ENCODE measurements at places on chromosomes 1 and 21. TPM values are rescaled to one million over a fixed set of nuclear protein-coding genes. Genes with fewer than 3 reads are reported as not detected.
A peak's percentile ranks its signal among the peaks of the same experiment; 100 is the strongest.

GRCh38 chr1:8347635-8348034, 29.7 kb downstream of the SLC45A1 start:
- no peak overlapping the region for H3K27ac ChIP-seq
- H3K27me3 ChIP-seq, result no peaks in the 10 kb centered on the region
- H3K4me3 ChIP-seq, result no peak overlapping the region
- no peaks in the 10 kb centered on the region for H3K36me3 ChIP-seq
- DNase-seq, result no peak
- H3K4me1 ChIP-seq, result no peaks in the 10 kb centered on the region

DNA sequence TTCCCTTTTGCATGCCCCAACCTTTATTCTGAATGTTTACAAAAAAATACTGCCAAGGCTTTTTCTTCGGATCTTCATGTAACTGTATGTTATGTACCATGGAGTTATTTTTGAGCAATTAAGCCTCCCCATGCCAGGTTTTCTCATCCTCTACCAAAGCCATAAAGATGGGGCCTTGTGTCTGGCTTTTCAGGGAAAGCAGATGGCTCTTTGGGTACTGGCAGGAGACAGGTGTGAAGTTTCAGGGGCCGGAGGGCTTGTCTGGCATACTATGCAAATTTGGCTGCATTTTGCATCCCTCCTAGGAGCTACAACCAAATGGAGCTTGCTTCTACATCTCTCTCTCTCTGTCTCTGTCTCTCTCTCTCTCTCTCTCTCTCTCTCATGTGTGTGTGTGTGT, 28.1 kb upstream of the PLXNA2 start:
- H3K27ac ChIP-seq, result no peak overlapping the region
- no peak overlapping the region for H3K4me3 ChIP-seq
- H3K36me3 ChIP-seq, result no peaks in the 10 kb centered on the region
- no peak for DNase-seq

- no peaks in the 10 kb centered on the region for H3K4me1 ChIP-seq
- H3K27ac ChIP-seq, result no peak overlapping the region
- DNase-seq, result no peak
- H3K4me3 ChIP-seq, result no peak overlapping the region
- no peaks in the 10 kb centered on the region for H3K27me3 ChIP-seq
- peaks cover 28% of the 10 kb centered on the region for H3K36me3 ChIP-seq
These were observed 136.0 kb downstream of the TLR5 start for GRCh38 chr1:223006917-223007648.

DNA sequence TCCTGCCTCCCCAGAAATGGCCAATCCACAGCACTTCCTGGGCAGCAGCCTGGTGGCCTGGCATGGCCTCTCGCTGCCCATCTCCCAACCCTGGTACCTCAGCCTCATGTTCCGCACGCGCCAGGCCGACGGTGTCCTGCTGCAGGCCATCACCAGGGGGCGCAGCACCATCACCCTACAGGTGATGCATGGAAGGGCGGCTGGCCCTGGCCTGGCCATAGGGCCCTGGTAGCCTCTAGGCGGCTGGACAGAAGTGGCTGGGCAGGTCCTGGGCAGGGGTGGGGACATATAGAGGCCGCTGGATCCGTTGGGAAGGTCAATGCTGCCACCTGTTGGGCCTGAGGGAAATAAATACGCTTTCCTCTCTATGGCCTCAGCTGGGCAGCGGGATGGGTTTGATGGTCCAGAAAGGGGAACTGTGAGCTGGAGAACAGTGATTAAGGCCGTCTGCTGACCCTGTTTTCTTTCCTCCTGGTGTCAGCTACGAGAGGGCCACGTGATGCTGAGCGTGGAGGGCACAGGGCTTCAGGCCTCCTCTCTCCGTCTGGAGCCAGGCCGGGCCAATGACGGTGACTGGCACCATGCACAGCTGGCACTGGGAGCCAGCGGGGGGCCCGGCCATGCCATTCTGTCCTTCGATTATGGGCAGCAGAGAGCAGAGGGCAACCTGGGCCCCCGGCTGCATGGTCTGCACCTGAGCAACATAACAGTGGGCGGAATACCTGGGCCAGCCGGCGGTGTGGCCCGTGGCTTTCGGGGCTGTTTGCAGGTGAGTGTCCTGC, 14.4 kb downstream of the CELSR2 start:
- no peaks in the 10 kb centered on the region for H3K4me1 ChIP-seq
- peak; percentile 57 for DNase-seq
- no peaks in the 10 kb centered on the region for H3K36me3 ChIP-seq
- no peak overlapping the region for H3K27ac ChIP-seq
- no peaks in the 10 kb centered on the region for H3K27me3 ChIP-seq

DNA sequence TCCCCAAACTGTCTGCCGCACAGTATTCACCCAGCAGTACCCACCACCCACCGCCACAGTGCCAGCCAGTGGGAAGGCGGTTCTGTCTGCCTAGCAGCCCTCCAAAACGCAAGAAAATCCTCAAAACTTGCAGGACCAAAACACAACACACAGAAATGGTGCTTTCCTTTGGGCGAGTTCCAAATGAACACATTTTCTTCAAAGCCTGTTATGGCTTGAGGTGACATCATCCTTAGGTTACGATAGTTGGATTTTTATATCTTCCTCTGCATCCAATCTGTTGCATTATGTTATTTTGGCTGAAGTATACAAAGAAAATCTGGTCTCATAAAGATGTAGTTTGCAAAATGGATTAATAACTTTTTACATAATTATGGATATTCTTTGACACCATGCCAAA, 8.4 kb upstream of the SPRR3 start:
- H3K4me3 ChIP-seq, result no peak overlapping the region
- no peak for DNase-seq
- no peak overlapping the region for H3K27ac ChIP-seq
- H3K27me3 ChIP-seq, result no peaks in the 10 kb centered on the region

GRCh38 chr1:106846656-106847055, 209.8 kb upstream of the PRMT6 start:
- no peak overlapping the region for H3K4me3 ChIP-seq
- no peak overlapping the region for H3K27ac ChIP-seq
- no peaks in the 10 kb centered on the region for H3K27me3 ChIP-seq
- no peak for DNase-seq
- H3K36me3 ChIP-seq, result no peaks in the 10 kb centered on the region

- DNase-seq, result no peak
- no peaks in the 10 kb centered on the region for H3K36me3 ChIP-seq
- H3K4me3 ChIP-seq, result no peak overlapping the region
- no peaks in the 10 kb centered on the region for H3K4me1 ChIP-seq
- no peak overlapping the region for H3K27ac ChIP-seq
- H3K27me3 ChIP-seq, result no peaks in the 10 kb centered on the region
These were observed 3.6 kb upstream of the HENMT1 start for GRCh38 chr1:108664481-108664880.

DNA sequence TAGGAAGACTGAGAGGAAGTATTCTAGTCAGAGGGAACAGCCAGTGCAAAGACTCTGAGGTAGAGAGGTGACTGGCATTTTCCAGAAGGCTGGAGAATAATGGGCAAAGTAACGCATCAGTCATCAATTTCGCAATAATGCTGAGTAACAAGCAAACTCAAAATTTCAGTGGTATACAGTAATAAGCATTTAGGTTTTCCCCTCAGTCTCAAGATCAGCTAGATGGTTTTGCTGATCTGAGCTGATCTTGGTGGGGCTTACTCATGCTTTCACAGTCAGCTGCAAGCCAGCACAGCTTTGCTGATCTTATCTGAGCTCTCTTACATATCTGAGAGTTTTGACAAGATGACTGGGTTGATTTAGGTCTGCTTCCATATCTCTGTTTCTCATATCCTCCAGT, 108.7 kb downstream of the TSEN15 start:
- no peaks in the 10 kb centered on the region for H3K4me1 ChIP-seq
- H3K36me3 ChIP-seq, result no peaks in the 10 kb centered on the region
- no peak overlapping the region for H3K27ac ChIP-seq
- no peaks in the 10 kb centered on the region for H3K27me3 ChIP-seq

GRCh38 chr1:52601519-52601918, 652 bp upstream of the GPX7 start:
- H3K4me3 ChIP-seq, result peak overlapping the region; percentile 63
- peak overlapping the region; percentile 66 for H3K27ac ChIP-seq
- H3K4me1 ChIP-seq, result no peaks in the 10 kb centered on the region

DNA sequence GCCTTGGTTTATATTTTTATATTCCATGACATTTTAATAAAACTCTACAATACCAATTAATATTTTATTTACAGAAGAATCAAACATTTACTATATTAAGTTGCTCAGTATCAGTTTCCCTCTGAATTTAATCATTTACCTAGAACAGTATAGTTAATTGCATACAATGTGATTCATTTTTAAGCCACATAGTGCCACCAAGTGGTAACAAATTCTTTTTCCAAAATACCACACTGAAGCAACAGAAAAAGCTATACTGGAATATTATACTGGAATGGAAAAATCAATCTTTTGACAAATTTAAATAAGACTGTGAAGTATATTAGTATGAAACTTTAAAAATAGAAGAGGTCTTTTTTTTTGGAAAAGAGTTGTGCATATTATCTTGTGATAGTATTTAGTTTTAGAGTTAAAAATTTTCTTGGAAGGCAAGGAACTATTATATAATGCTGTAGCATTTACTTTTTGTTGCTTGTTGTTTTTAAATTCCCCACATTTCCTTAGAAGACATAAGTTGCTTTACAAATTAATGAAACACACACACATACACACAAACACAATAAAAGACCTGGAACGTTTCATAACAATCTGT, 57.3 kb downstream of the ZNF644 start:
- no peak overlapping the region for H3K27ac ChIP-seq
- no peaks in the 10 kb centered on the region for H3K4me1 ChIP-seq
- no peaks in the 10 kb centered on the region for H3K36me3 ChIP-seq

- H3K27me3 ChIP-seq, result no peaks in the 10 kb centered on the region
- peaks cover 79% of the 10 kb centered on the region for H3K36me3 ChIP-seq
- H3K27ac ChIP-seq, result no peak overlapping the region
- no peaks in the 10 kb centered on the region for H3K4me1 ChIP-seq
These were observed 65.4 kb downstream of the CEP350 start for GRCh38 chr1:180020017-180020416.

GRCh38 chr1:205030896-205031295, 12.1 kb upstream of the CNTN2 start:
- no peak overlapping the region for H3K27ac ChIP-seq
- H3K27me3 ChIP-seq, result no peaks in the 10 kb centered on the region
- H3K36me3 ChIP-seq, result no peaks in the 10 kb centered on the region

DNA sequence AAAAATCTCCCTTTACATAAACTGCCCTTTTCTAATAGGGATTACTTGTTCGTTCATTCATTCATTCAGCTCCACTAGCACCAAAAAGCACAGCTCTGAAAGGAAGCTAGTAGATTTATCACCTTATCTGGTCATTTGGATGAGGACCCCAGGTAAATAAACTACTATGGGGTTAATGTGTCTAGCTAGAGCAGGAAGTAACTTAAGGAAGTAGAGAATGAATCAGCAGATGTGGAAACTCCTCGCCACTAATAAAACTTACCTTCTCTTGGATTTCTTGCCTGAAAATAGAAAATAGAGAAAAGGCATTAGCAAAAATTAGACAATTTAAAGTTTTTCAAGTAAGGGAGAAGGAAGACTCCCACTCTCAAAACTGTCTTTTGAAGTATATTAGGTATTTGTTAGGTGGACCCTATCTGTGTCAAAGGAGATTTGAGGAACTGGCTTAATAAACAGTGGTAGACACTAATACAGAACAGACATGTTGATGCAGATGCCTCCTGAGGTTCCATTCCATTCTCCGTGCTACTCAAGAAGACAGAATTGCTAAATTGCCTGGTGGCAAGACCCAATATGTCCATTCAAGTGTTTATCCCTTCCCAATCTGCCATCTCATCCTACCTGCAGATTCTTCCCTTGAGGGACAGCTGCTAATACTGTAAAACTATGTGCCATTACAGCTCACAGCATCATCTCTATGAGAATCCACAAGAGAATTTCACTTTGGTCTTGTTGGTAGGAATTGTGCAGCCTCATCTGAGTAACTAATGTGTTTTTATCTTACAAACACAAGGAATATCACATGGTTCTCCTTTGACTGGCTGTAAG, 14.9 kb downstream of the SELL start:
- no peak overlapping the region for H3K27ac ChIP-seq
- H3K27me3 ChIP-seq, result no peaks in the 10 kb centered on the region
- H3K36me3 ChIP-seq, result no peaks in the 10 kb centered on the region
- no peak for DNase-seq

DNA sequence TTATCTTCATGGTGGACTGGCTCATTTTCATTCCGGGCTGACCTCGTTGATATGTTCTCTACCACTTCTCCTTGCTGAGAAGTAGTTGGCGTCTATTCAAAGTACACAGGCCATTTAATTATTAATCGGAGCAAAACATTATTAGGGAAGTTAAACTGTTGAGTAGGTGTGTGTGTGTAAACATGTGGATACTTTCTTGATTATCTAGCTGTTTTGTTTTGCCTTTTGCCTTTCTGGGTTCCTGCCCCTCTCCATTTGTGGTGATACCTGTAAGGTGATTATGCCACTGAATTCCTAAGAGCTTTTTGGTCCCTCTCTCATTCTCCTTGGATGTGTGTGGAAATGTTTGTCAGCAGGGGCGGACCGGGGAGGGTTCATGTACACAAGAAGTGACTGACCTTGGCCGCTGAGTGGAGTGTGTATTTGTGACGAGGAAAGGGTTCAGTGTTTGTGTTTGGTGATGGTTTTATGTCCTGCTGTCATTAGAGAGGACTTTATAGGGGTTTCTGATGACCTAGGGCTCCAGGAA, 56.6 kb upstream of the PPP2R5A start:
- no peaks in the 10 kb centered on the region for H3K27me3 ChIP-seq
- H3K36me3 ChIP-seq, result no peaks in the 10 kb centered on the region
- H3K4me3 ChIP-seq, result no peak overlapping the region
- no peaks in the 10 kb centered on the region for H3K4me1 ChIP-seq
- peak; percentile 62 for DNase-seq

- H3K4me3 ChIP-seq, result no peak overlapping the region
- DNase-seq, result no peak
- H3K27me3 ChIP-seq, result no peaks in the 10 kb centered on the region
- H3K4me1 ChIP-seq, result no peaks in the 10 kb centered on the region
- no peaks in the 10 kb centered on the region for H3K36me3 ChIP-seq
These were observed 39.6 kb downstream of the UBE2T start for GRCh38 chr1:202302166-202302565.

GRCh38 chr1:164794356-164794755, 235.4 kb downstream of the PBX1 start:
- H3K4me3 ChIP-seq, result no peak overlapping the region
- no peaks in the 10 kb centered on the region for H3K27me3 ChIP-seq
- no peak for DNase-seq
- H3K36me3 ChIP-seq, result no peaks in the 10 kb centered on the region
- H3K4me1 ChIP-seq, result no peaks in the 10 kb centered on the region

ENAH gene
- total RNA-seq, result 22.3 TPM

RIPPLY3 gene
- 3.3 TPM for total RNA-seq

NBPF10 gene
- total RNA-seq, result 2.5 TPM

CYP4A11 gene
- not detected for total RNA-seq

All from Peyer's patch (tissue), 4 donors.